Activated T-cell treated with anti-CD3 and anti-CD28 coated beads, Interleukin-2, amount 50 U/mL, for 48 hours (primary cell): ENCODE measurements at places on chromosomes 1 and 21.

DNA sequence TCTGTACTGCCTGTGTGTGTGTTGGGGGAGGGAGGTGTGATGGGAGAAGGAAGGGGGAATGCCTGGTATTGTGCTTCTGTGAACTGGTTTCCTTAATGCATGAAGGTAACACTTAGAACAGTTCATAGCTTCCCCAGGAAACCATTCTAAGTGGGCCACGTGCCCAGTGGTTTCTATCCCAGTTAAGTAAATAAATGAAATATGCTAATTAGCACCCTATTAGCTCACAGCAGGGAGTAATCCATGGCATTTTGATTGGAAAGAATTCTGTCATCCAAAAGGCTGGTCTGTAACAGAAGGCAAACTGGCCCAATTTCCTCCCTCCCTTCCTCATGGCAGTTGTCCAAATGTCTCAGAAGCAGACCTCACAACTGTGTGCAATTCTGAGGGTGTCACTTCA lies 199.3 kb downstream of the TTLL7 start:
- no peak for DNase-seq

DNA sequence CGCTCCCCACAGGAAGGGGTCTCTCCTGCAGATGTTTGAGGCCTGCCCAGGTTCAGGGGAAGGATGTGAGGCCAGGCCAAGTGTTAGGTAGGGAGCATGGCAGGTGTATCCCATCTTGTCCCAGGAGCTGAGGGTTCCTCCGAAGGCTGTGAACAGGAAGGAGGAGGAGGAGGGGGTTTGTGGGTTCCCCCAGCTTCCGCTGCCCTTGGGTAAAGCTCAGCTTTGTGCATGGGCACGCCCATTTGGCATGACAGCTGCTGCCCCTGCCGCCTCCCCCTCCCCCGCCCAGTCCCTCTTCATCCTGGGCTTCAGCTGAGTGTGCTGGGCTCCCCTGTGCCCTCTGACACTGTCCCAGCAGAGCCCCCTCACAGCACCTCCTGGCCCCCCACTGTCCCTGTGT lies 25.5 kb downstream of the TNFRSF8 start:
- no peak for DNase-seq

GRCh38 chr1:69700770-69701169 lies 133.0 kb downstream of the LRRC7 start:
- no peak for DNase-seq

GRCh38 chr1:159958719-159959380 lies 4.8 kb upstream of the SLAMF9 start:
- no peak for DNase-seq

- DNase-seq = no peak
These were observed 458.3 kb upstream of the ADAMTS5 start for GRCh38 chr21:27425172-27425571.

GRCh38 chr1:35506960-35507912 lies 50.0 kb downstream of the KIAA0319L start:
- DNase-seq = no peak

- DNase-seq = no peak
These were observed 113.1 kb upstream of the ESRRG start for GRCh38 chr1:216836316-216836715.

DNA sequence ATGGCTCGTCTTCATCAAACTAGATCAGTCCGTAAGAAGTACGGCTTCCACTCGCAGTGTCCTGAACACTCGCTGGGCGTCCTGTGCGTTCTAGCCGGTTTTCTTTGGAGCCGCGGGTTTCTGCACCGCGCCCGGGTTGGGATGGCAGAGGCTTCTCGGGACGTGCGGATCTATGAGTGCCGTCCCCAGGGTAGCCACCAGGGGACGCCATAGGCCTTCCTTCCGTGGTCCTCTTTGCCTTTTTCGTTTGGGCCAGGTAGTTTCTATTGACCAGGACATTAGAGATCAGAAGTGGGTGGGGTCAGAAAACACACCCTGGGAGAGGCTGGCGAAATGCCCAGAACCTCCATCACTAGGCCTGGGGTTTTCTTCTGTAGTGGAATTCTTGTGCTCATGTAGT lies 273.8 kb downstream of the FAM72C start:
- peak; percentile 47 for DNase-seq

DNA sequence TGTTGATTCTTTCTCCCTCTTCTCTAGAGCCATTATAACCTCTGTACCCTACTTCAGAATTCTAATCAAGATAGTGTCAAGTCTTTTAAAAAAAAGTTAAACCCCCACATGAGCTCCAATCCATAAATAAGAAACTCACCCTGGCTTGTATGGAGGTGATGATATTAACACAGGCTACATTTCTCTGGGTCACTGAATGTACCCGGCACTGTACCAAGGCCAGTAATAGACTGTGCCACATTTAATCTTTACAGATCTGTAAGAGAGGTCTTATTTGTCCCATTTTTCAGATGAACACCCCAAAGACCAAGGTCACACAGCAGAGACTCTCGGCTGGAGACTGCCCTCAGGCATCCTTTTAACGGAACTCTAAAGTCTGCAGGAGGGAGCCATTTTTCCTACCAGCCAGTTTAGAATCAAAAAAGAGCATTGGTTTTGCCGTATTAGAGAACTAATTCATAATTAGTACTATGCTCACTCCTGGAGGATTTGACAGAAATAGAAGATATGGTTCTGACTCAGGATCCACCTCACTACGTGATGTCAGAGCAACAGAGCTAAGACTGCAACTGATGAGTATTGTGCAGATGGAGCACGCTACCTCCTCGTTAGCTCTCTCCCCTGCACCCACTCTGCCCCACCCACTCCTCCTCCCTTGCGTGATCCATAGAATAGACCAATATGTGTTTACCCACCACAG lies 217.2 kb upstream of the HOOK1 start:
- DNase-seq = no peak

DNA sequence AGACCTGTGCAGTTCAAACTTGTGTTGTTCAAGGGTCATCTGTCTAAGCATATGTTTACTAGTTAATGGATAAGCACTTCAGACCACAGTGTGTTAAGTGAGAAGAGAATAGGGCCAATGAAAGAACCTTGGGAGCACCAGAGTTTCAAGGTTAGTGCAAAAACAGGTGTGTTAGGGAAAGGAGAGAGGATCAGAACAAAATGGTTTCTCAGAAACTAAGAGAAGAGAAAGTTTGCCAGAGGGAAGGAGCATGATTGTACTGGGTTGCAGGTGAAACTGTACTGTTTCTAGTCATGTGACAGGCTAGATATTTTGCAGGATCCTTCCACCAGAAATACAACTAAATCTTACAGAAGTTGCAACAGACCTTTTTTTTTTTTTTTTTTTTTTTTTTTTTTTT lies 23.3 kb downstream of the RPRD2 start:
- DNase-seq = no peak

- DNase-seq = peak; percentile 87
These were observed 78.6 kb downstream of the HHAT start for GRCh38 chr1:210407207-210407886.

DNA sequence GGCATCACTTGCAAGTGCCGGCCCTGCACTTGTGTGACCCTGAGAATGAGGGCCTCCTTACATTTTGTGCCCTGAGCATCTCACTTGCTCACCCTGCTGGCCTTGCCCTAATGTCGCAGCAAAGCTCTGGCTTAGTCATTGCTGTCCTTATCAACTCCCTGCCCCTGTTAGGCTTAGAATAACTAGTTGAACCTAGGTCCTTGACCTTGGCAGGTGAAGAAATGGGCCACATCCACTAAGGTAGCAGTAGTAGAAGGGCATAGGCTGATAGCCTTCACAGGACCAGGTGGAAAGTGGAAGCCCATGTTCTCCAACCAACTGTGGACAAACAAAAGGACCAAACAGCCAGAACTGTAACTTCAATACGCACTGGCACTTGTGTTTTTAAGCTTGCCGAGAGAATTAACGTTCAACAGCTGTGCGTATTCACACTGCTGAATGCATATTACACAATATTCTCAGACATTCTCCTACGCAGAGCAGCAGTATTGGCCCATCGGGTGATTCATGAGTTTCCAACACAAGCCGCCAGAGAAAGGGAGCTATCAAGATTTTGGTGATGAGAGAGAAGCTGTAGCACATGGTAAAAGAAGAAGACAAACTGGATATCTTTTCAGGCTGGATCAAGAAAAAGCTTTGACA lies 27.7 kb upstream of the PTGFRN start:
- peak; percentile 63 for DNase-seq

- no peak for DNase-seq
These were observed 80.3 kb downstream of the ROR1 start for GRCh38 chr1:63854091-63854490.

DNA sequence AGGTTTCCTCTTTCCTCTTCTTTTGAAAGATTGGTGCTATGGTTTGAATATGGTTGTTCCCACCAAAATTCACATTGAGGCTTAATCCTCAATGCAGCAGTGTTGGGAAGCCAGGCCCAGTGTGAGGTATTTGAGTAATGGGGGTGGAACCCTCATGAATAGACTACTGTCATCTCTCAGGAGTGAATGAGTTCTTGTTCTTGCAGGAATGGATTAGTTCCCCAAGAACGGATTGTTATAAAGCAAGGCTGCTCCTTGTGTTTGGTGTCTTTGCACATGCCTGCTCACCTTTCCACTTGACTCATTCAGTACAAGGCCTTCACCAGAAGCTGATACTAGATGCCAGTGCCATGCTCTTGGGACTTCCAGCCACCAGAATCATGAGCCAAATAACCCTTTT lies 223.2 kb downstream of the BACH1 start:
- DNase-seq = no peak

GRCh38 chr1:85274969-85275453 lies 1.4 kb downstream of the BCL10 start:
- no peak for DNase-seq

- no peak for DNase-seq
These were observed 86.1 kb downstream of the TTLL7 start for GRCh38 chr1:83912876-83913275.

- no peak for DNase-seq
These were observed 2208.6 kb downstream of the MRPL39 start for GRCh38 chr21:23398726-23399125.

- DNase-seq = no peak
These were observed 157.2 kb upstream of the KAZN start for GRCh38 chr1:14441302-14441741.

GRCh38 chr1:29639741-29640427 lies 403.6 kb downstream of the PTPRU start:
- no peak for DNase-seq

DNA sequence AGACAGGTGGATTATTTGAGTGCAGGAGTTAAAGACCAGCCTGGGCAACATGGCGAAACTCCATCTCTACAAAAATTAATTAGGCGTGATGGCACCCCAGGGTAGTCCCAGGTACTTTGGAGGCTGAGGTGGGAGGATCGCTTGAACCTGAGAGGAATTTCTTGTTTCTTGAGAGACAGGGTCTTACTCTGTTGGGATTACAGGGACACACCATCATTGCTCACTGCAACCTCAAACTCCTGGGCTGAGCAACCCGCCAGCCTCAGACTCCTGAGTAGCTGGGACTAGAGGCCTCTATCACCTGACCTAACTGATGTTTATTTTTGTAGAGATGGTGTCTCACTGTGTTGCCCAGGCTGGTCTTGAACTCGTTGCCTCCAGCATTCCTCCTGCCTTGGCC lies 24.8 kb downstream of the DHX9 start:
- DNase-seq = no peak

DNA sequence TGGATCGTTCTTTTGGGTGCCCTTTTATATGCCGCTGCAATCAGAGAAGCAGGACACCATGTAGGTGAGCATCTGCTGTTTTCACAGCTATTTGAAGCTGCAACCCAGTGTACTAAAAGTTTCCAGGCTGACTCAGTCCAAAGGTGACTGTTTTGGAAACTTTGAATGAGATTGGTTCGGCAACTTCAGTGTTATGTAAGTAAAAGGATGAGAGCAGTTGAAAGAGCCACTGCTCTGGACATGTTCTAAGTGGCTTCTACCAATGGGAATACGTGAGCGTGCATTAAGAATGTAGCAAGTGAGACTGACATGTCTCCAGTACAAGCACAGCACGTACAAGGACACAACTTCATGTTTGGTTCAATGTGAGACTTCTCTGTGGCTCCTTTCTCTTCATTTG lies 55.6 kb downstream of the DDR2 start:
- DNase-seq = no peak

DNA sequence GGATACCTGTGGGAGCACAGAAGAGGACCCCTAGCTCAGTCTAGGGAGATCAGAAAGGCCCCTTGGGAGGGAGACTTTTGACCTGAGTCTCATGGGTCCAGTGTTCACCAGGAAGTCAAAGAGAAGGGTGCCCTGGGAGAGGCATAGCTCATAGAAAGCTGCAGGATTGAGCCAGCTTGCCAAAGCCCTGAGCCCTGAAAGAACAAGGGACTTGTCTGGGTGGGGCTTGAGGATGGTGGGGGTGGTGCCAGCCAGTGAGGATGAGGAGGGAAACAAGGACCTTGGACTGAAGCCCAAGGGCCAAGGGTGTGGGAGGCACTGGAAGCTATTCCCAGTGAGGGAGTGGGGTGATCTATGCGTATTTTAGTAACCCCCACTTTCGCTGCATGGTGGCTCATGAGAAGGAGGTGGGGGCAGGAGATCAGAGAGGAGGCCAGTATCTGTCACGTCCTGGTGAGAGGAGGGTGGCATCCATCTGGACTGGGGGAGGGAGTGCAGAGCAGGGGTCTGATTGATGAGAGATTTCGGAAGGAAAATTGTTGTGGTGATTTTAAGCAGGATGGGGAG lies 28.4 kb downstream of the DMBX1 start:
- no peak for DNase-seq

GRCh38 chr21:19510653-19511052 lies 1107.1 kb upstream of the TMPRSS15 start:
- DNase-seq = no peak

GRCh38 chr1:43912607-43913006 lies 21.0 kb upstream of the ARTN start:
- DNase-seq = no peak

DNA sequence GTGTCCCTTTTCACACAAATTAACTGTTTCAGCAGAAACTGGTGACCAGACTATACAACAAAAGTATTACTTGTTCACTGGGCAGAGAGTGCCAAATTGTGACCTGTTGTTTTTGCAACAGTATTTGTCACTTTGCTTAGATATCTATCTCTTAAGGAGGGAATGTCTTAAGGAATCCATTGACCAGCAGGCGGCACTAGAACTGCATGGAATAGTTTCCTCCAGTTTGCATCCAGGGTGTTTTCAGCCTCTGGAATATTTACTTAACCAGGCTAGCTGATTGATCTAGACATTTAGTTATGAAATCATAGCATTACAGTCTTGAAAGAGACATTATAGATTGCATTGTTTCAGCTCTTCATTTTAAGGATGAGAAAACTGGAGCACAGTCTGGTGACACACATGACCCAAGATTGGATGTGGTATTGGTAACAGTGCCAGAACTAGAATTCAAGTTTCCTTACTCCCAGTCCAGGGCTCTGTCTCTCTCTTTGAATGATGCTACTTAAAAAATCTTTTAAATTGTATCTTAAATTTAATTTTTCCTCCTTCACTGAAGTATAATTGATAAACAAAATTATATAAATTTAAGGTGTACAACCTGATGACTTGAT lies 16.9 kb downstream of the RPTN start:
- DNase-seq = peak; percentile 31

DNA sequence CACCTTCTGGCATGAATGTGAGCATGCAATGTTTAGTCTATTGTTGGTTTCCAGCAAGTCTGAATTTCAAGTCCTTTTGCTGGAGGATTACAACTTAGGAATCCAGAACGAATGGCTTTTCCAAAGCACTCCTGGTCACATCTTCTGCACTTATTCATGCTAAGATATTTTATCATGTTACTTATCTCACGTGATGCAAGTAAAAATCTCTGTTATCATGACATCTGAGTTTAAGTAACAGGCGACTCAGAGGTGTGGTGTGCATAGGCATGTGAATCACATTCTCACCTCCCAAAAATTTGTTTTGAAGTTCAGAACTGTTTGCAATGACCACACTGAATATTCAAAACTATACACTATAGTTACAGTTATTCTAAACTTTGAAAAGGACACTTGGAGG lies 204.8 kb upstream of the FGGY start:
- DNase-seq = no peak

- no peak for DNase-seq
These were observed 1.2 kb downstream of the KCTD3 start for GRCh38 chr1:215568299-215568692.
